ENCODE measurements at places on chromosomes 6 and 20. TPM values are rescaled to one million over a fixed set of nuclear protein-coding genes. Genes with fewer than 3 reads are reported as not detected.

MUC22 gene
- not detected for total RNA-seq

RNF182 gene
- 5.3 TPM for total RNA-seq

RGS17 gene
- 0.59 TPM for total RNA-seq

SIM1 gene
- total RNA-seq: not detected

HTR1E gene
- not detected for total RNA-seq

SLC17A9 gene
- total RNA-seq: 10.4 TPM

CDSN gene
- total RNA-seq: not detected

MBOAT1 gene
- total RNA-seq: 13.1 TPM

NOTCH4 gene
- 63.6 TPM for total RNA-seq

KCNK16 gene
- total RNA-seq: not detected

PIGT gene
- 78.7 TPM for total RNA-seq

CFB gene
- 85.6 TPM for total RNA-seq

GRCh38 chr6:131947986-131948661 is 3.0 kb downstream of the CCN2 start:
- no peak for DNase-seq

DNA sequence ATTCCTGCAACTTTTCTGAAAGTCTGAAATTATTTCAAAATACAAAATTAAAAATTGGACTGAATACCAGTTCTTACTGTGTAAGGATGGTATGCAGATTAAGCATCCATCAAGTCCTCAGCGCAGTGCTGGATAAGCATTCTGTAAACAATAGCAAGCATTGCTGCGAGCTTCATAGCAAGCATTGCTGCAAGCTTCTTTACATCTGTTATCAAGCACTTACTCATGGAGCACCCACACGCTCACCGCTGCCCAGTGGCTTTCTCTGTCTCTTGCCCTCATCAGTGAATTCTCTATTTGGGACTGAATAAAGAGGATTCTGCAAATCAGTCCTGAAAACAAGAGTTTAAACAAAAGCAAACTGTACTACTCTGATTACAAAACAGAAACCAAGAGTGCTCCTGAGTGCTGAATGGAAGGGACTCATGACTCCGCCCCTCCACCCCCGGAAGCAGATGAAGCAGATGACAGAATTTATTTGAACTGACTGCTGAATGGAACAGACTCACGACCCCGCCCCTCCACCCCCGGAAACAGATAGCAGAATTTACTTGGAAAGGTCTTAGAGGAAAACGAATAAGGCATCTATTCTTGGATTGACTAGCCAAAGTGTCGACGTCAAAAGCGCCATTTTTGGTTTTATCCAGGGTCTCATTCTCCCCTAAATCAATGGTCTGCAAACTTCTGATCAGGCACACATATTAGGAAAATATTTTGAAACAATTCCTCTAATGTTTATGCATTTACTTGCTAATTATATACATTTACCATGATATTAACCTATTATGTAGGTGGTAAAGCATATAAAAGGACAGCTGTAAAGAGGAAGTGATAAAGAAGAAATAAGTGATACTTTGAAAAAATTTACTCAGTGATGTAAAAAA is 22.1 kb upstream of the EYA2 start:
- DNase-seq: no peak

DNA sequence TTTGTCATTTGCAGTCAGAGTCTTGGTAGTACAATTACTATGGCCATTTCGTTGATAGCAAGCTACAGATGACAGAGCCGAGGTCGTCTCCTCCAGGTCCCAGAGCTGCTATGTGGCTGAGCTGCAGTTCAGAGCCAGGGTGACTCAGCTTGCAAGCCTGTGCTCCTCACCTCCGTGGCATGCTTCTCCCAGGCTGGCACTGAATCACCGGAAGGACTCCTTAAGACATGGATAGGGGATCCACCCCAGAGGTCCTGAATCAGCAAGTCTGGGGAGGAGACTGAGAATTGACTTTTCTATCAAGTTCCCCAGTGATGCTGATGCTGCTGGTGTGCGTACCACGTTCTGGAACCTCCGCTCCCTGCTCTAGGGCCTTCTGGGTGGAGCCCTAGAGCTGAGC is 291.2 kb downstream of the CDH26 start:
- DNase-seq: no peak

GRCh38 chr6:169241688-169242350 is 11.8 kb downstream of the THBS2 start:
- no peak for DNase-seq

GRCh38 chr6:135581211-135581610 is 83.7 kb upstream of the AHI1 start:
- DNase-seq: no peak

DNA sequence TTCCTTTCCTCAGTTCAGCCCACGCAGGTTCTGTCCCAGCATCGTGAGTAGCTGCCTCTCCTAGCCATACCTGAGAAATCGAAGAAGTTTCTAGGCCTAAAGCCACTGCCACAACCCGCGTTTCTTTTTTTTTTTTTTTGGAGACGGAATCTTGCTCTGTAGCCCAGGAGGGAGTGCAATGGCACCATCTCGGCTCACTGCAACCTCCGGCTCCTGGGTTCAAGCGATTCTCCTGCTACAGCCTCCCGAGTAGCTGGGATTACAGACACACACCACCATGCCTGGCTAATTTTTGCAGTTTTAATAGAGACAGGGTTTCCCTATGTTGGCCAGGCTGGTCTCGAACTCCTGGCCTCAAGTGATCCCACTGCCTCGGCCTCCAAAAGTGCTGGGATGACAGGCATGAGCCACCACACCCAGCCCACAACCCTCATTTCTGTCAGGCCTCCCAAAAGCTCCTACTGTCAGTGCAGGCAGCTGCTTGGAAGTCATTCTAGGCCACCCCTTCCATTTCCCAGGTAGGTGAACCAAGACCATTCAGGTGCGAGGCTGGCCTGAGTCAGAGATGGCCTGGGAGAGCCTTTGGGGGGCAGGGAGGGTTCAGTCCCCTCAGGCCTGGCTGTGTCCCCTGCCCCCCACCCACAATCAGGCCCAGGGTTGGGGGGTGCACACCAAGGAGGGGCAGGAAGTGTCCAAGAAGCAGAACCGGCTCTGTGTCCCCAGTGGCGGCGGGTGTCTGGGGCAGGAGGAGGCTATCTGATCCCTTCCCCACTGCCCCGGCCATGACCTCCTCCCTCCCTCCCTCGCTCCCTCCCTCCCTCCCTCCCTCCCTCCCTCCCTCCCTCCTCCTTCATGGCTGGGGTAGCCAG is 47.2 kb downstream of the NOL4L start:
- no peak for DNase-seq

- DNase-seq: no peak
These were observed 82.1 kb downstream of the TCP11 start for GRCh38 chr6:35058865-35059522.

- no peak for DNase-seq
These were observed 20.4 kb upstream of the ZNF318 start for GRCh38 chr6:43389730-43390295.

- DNase-seq: no peak
These were observed 159.7 kb upstream of the KCNG1 start for GRCh38 chr20:51182571-51182970.

DNA sequence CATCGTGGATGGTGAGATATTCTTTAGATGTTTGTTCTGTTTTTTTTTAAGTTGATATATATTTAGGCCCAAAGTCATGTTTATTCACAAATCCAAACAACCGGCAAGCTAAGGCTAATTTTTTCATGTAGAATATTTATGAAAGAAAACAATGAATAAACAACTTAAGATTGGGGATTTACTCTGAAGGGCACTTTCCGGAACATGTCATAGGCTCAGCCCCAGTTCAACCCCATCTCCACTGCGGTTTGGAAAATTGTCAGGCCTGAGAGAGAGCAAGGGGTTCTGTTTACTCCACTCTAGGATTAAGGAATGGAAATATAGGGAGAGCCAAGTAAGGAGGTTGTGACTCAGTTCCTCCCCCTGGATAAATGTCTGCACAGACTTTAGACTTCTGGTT is 18.3 kb downstream of the RPS6KA2 start:
- DNase-seq: no peak

DNA sequence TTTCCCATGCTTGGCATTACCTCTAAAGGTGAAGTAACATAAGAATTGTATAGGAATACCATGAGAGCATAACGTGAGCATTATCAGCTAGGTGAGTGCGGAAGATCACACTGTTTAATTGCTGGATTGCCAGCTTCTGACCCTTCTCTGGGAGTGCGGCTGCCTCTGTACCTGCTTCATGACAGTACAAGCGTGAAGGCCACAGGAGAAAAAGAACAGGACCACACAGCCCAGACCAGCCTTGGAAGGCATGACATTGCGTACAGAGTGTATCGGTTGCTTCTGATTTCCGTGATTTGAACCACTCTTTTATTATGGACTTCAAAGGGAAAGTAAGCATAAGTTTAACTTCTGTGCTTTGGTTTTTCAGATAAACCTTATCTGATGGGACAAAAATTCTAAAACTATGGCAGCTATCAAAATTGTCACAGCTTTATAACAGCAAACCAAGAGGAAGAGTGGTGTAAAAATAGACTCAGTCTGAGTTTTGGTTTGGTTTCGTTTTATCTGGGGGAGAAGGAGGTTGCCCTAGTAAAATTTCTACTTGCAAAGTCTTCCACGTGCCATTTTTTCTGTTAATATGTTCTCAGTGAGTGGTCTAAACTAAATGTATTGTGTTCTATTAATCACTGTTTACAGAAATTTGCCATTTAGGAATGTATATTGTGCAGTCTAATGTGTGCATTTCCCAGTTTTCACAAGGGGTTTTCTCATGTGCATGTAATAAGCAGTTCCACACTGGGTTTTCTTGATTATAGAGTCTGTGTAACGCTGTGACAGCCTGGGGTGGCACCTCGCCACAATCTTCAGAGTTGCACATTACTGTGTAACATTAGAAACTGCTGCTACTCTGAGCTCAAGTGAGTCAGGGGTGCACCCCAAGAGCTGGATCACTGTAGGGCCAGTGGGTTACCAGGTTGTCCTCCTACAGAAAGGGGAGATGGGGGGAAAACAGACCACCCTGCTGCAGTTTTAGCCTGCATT is 97.3 kb downstream of the RPP40 start:
- no peak for DNase-seq

- DNase-seq: no peak
These were observed 181.1 kb upstream of the SUPT3H start for GRCh38 chr6:45558858-45559257.

GRCh38 chr6:121521164-121521555 is 85.7 kb downstream of the GJA1 start:
- DNase-seq: no peak

DNA sequence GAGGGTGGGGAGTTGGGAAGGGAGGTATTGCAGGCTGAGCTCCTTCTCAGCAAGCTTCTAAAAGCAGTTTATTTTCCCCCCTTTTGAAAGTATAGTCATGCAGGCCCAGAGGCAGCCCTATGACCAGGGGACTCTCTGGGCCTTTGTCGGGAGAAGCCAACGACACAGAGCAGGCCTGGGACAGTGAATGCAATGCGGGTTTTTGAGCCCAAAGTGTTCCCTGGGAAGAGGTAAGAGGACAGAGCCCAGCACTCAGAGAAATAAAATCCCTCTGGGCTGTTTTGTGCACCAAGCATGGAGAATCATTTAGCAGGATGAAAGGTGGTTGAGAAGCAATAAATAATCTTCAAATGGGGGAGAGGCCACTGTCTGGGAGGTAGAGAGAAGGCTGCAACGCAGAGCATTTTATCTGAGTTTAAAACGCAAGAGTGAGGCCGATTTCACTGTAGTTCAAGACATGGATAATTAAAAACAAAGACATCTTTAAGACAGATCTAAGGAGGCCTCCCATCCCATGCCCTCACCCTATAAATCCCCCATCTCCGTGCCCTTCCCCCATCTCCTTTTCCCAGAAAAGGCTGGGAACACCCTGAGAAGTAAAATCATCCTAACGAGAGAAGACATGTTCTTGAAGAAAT is 237.5 kb downstream of the CDC5L start:
- no peak for DNase-seq
